COR-L47 (cell line): ENCODE measurements at places on chromosomes 16 and 17.

DNA sequence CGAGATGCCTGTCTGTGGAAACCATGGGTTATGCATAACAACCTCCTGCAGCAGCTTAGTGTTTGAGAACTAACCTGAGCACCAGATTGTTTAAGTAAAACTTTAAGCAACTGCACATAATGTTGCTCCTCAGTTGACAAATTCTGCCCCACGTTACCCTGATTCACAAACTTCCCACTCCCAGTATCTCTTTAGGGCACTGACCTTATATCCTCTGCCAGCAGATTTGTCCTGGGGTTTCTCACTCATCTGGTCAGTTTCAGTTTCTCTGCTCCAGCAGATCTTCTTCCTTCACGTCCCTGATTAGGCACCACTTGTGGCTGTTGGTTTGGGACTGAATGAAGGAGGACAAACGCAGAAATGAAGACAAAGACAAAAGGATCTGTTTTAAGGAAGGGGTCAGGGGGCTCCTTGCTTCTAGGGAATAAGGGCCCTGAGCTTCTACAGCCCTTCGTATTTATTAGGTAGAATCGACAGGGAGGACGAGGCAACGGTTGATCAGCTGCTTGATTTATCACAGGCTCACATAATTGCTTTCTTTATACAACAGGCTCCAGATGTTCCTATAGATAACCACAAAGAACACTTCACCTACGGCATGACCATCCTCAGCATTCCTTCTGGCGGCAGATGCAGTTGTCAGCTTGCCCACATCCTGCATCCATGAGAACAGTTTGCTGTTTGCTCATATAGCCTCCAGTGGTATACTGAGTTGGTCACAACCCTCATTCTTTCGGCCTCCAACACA is 13.5 kb upstream of the ZNF689 start:
- DNase-seq = no peak

DNA sequence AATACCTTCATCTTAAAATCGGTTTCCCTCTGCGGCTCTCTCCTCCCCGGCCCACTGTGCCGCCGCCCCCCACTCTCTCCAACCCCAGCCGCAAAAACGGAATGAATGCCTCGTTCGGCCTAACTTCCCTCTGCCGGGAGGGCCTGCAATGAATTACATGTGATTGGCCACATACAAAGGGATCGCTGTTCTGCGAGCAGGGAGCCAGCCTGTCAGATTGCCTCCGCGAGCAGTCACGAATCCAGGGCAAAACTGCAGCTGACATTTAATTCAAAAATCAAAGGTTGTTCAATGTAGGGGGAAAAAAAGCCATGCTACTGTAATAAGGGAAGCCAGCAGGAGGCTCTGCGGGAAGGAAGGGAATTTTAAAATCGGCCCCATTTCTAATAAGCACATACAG is 84.9 kb downstream of the TBC1D16 start:
- no peak for DNase-seq

- DNase-seq = no peak
These were observed 1.2 kb upstream of the C17orf99 start for GRCh38 chr17:78144736-78145641.

GRCh38 chr16:1379304-1380076 is 27.8 kb downstream of the GNPTG start:
- DNase-seq = peak; percentile 65

GRCh38 chr17:6059406-6059805 is 10.8 kb upstream of the WSCD1 start:
- no peak for DNase-seq

- DNase-seq = no peak
These were observed 46.3 kb upstream of the ICAM2 start for GRCh38 chr17:64066716-64067115.

- DNase-seq = no peak
These were observed 20.1 kb downstream of the ZNF276 start for GRCh38 chr16:89741342-89742014.

DNA sequence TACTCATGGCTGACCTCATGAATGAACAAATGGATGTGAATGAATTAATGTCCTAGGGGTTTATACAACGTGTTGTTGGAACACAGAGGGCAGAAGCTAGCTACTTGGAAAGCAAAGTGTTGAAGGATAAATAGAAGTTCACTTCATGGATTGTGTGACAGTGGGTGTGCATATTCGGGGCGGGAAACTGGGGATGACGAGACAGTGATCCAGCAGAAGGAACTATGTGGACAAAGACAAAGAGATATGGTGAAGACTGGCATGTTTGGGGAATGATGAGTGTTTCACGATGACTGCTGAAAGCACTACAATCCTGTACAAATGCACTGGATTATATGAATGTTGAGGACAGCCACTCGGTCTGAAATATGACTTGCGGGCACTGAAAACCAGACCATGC is 250.5 kb upstream of the C16orf82 start:
- no peak for DNase-seq

GRCh38 chr16:85245307-85246172 is 133.3 kb upstream of the CIBAR2 start:
- DNase-seq = peak; percentile 65

GRCh38 chr16:86761111-86762031 is 183.0 kb downstream of the FOXL1 start:
- DNase-seq = no peak

DNA sequence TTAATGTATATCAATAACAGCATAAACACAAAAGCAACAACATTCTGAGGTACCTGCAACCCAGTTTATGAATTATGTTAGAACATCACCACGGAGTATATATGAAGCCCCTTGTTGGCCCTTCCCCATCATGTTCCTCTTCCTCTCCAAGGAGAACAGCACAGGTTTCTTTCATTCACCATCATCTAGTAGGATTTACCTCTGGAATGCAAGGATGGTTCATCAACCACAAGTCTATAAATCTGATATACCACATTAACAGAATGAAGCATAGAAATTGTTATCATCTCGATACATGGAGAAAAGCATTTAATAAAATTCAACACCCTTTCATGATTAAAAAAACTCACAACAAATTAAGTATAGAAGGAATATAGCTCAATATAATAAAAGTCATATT is 6.2 kb upstream of the PRSS54 start:
- DNase-seq = no peak

DNA sequence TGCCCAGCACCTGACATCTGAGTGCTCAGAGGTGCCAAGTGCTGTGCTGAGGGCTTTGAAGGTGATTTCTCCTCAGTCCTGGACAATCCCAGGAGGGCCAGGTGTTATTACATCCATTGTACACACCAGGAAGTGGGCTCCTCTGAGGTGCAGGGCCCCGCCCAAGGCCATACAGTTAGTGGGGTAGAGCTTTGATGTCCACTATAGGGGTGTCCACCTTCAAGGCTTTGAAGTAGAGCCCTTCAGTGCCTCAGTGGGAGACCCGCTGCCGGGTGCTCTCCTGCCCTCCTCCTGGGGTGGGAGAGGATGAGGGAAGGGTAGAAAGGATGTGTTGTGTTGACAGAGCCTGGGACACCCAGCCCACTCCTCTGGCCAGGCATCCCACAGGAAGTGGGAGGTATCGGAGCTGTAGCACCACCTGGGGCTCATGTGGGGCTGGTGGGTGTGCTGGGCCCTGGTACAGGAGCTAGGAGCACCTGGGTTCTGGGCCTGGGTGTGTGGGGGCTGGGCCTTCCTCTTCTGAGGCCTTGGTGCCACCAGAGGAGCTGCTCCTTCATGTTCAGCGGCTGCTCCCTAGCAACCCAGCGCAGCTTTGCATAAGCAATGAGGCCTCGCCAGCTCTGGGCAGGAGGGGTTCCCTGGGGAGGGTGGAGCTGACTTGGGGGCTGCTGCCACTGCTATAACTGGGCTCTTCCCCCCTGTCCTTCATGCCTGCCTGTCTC is 7.4 kb downstream of the LASP1 start:
- peak; percentile 34 for DNase-seq

- DNase-seq = no peak
These were observed 7.3 kb downstream of the ZZEF1 start for GRCh38 chr17:4135489-4135888.

DNA sequence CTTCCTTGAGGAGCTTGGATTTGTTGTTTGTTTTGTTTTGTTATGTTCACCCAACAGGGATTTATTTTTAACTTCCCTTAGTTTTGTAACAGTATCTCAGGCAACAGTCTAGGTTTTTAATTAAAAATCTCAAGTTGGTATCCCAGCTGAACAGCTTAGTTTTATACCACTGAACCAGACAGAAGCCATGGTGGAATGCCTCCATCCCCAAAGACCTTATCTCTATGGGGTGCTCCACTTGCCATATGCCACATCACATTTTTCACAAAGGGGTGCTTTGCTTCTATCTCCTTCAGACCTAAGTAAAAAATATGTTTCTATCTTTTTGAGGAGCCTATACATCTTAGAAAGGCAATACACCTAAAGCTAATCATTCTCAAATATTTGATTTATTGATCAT is 715.8 kb upstream of the KIF2B start:
- DNase-seq = no peak
